Neuronal stem cell (in vitro differentiated cells): ENCODE measurements at places on chromosomes 1 and 21.

DNA sequence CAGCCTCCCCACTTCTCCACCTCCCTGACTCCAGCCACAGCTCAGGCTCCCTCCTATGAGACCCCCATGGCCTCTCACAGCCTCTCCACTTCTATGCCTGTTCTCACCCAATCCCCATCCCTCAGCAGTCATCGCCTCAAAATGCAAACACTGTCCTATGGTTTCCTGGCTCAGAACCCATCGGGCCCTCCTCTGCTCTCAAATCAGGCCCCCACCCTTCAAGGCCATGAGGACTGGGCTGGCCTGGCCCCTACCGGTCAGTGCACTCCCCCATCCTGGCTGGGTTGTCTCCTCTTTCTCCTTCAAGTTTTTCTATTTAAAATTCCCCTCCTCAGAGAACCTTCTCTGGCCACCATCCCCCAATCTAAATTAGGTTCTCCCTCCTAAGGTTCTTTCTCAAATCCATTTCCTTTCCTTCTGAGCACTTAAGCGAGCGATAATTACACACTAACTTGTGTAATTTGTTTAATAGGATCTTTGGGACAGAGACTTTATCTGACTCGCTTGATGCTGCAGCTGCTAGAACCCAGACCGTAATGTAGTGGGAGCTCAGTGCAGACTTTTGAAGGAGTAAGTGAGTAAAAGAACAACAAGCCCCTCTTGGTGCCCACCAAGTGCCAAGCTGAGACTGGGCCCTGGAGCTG is 347.2 kb downstream of the MATN1 start:
- no peak for DNase-seq

GRCh38 chr1:43531107-43531905 is 623 bp downstream of the PTPRF start:
- no peak for DNase-seq

DNA sequence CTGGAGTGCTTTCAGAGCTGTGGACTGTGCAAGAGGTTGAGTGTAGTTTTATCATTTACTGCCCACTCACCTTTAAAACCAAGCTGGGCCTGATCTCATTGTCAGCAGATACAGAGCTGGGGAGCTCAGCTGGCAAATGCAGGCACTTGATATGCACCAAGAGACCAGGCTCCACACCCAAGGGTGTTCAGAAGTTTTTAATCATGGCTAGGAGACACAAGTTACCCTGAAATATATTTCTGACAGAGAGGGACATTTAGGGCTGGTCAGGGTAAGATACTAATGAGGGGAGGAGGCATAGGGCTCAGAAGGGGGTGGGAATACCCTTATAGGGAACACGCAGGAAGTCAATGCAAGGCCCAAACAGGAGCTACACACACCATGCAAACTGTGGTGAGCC is 153.7 kb downstream of the ELAVL4 start:
- DNase-seq: no peak

DNA sequence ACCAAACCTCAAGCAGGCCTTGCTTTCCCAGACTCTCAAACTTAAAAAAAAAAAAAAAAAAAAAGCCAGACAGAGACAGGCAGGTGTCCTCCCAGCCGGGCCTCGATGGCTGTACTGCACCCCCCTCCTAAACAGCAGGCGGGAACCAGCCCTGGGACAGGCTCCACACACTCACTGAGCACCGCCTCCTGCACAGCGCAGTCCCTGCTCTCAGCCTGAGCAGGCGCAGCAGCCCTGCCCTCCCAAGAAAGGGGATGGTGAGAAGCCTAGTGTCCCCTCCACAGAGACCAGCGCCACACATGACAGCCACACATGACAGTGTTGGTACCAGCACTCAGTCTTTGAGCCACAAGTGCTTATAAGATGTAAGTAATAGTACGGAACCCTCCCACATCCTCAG is 11.9 kb downstream of the MX2 start:
- DNase-seq: no peak

DNA sequence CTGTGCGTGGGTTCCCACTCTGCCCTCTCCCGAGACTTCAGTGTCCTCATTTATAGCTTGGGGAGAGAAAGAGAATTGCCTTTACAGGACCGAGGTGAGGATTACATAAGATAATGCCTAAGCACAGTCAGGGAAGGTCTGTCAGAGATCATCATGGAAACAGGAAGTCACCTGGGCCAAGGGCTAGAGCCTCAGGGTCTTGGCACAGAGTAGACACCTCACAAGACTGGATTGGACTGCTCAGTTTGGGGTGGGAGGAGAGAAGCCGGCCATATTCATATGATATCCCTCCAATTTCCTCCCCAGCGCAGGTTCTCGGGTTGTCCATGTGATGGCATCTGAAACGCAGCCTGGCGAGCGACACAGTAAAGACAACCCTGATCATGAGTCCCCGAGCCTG is 3.8 kb downstream of the CNR2 start:
- DNase-seq: no peak

- no peak for DNase-seq
These were observed 8.3 kb downstream of the RIPK4 start for GRCh38 chr21:41758550-41758949.

DNA sequence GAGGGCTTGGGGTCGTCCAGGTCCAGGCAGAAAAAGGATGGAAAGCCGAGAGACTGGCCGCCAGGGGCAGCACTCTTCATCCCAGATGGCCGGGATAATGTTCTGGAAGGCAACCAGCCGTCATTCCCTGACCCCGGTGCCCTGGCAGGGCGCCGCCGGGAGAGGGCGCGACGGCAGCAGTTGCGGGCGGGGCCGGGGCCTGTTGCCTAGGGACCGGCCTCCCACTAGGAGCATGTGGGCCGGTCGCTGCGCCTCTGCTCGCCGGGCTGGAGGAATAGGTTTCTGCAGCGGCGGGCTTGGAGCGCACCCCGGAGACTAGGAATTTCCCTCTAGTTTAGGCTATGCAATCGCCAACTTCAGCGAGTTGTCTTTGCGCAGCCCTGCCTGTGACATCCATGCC is 11.0 kb downstream of the DMRTB1 start:
- peak; percentile 87 for DNase-seq

DNA sequence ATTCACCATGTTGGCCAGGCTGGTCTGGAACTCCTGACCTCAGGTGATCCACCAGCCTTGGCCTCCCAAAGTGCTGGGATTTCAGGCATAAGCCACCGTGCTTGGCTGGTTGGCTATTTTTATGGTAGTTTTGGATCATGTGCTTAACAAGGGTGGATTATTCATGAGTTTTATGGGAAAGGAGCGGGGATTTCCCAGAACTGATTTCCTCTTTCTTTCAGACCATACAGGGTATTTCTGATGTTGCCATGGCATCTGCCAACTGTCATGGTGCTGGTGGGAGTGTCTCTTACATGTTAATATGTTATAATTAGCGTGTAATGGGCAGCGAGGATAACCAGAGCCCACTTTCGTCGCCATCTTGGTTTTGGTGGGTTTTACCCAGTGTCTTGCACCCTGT is 3.2 kb downstream of the TRPM2 start:
- DNase-seq: no peak

GRCh38 chr1:158310623-158311022 is 20.7 kb downstream of the CD1B start:
- no peak for DNase-seq

- no peak for DNase-seq
These were observed 357.5 kb upstream of the RUNX1 start for GRCh38 chr21:35406635-35407034.

DNA sequence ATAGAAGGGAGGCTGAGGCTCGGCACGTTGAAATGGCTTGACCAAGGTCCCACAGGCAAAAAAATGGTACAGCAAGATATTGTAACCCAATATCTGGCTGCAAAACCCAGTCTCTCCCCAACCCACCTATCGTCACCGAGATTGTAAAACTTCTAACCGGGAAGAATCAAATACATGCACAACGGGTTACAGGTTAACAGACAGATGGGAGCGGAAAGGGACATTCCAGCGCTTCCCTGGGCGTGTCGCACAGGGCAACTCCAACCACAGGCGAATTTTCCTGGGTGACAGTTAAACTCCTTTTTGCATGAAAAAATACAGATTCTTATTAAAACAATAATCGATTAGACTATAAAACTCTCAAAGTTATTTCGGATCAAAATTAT is 31.8 kb upstream of the JUN start:
- DNase-seq: no peak

- no peak for DNase-seq
These were observed 402.4 kb downstream of the USH2A start for GRCh38 chr1:216020743-216021345.

- DNase-seq: no peak
These were observed 103.1 kb upstream of the CSF3R start for GRCh38 chr1:36585569-36586548.

DNA sequence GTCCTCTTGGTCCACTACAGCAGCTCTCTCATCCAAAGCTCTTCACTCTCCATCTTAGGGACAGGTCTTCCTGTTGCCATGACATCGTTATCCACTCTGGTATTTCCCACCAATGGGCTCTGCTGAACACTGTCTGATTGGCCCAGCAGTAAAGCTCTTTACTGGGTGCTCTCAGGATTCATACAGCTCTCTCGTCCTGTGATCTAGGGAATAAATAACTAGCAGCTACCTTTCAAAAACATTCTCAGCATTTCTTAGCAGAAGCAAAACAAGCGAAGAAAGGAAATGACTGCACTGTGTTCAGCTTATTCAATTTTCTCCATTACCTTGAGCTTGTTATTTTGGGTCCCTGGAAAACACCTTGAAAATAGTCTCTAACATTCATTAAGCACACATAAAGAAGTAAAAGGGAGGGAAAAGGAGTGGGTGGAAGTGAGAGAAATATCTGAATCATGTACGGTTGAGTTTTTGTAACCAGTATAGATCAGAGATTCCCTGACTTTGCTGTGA is 163.4 kb upstream of the SGIP1 start:
- DNase-seq: no peak

- DNase-seq: no peak
These were observed 563.9 kb downstream of the NPHP4 start for GRCh38 chr1:5428351-5428750.

- no peak for DNase-seq
These were observed 392.6 kb downstream of the NTNG1 start for GRCh38 chr1:107533436-107533835.

GRCh38 chr1:45044916-45045315 is 32.9 kb downstream of the UROD start:
- no peak for DNase-seq

- no peak for DNase-seq
These were observed 4.3 kb downstream of the CR1L start for GRCh38 chr1:207649210-207649753.

- DNase-seq: no peak
These were observed 49.0 kb upstream of the ACTRT2 start for GRCh38 chr1:2972011-2972878.

GRCh38 chr1:235597867-235598553 is 51.6 kb downstream of the GNG4 start:
- no peak for DNase-seq

GRCh38 chr1:156386949-156387869 is 18.2 kb downstream of the RHBG start:
- DNase-seq: no peak

DNA sequence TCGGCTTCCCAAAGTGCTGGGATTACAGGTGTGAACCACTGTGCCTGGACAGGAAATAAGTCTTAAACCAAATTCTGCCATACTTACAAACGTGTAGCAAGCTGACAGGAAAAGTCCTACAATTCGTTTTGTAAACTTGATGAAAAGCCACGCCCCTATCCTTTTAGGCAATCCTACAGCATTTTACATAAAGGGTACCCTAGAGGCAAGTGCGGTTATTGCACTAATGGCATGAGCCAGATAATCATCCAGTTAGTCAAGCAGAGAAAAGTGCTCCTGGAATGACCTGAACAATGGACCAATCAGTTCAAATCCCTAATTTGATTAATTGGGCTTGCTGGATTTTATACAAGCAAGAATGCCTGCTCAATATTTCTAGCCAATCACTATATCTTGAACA is 338.2 kb downstream of the KIF26B start:
- no peak for DNase-seq

GRCh38 chr1:12145616-12146342 is 21.0 kb upstream of the TNFRSF1B start:
- DNase-seq: no peak

DNA sequence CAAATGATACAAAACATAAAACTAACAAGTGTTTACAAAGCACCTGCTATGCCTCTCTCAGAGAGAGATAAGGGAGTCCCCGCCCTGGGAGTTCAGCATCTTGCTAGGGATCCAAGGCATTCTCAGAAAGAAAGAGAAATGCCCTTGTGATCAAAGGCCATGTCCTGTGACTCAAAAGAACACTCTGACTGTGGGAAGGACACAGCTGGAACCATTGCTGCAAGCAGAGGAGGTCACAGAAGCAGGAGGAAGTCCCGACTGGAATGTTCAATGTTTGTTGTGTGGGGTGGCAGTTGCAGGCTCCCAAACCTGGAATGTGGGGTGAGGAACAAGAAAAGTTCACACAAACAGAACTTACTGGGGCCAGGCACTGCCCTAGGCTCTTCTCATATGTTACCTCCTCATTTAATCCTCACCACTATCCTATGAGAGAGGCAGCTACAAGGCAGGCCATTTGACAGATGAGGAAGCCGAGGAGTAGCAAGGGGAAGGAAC is 93.0 kb upstream of the GRIK3 start:
- DNase-seq: no peak

DNA sequence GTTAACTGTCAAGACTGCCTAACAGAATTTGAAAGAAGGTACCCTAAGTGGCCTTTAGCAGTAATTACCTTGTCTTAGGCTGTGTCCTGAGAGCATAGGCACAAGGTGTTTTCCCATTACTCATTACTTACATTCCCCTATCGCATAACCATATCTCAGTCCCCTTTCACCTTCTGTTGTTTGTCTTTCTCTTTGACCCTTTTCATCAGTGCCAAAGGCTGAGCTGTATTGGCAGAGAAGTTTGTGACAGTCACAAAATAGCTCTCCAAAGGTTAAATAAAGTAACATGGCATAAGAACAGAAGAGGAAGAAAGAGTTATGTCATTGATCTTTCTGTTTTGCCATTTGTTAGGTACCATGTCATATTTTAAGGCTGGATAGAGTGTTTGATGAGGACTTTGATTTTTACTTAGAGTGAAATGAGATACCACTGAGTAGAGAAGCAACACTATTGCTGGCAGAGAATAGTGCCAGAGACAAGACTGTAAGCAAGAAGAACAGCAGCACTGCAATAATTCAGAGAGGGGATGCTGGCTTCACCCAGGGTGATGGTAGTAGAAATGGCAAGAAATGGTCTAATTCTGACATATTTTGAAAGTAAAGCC is 497.8 kb downstream of the TTLL7 start:
- no peak for DNase-seq

DNA sequence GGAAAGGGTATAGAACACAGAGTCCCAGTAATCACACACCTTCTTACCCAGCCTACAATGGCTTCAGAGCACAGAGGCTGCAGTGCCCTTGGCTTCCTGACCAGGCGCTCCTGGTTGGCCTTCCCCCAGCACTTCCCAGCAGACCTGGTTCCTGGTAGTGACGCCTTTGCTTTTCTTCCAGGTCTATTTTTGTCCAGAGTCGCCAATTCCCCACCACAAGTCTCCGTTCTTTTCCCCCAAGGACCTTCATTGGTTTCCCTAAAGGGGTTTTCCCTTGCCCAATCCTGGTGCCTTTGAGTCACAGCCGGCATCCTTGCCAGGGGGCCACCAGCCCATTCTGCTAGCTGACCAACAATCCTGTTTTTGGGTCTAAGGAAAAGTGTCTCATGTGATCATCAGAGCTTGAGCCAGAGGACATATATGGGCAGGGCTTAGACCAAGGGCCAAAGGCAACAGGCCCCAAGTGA is 84.8 kb downstream of the KCNJ15 start:
- DNase-seq: no peak
